Progenitor cell of endocrine pancreas (in vitro differentiated cells): ENCODE measurements at places on chromosomes 12 and 14.

DNA sequence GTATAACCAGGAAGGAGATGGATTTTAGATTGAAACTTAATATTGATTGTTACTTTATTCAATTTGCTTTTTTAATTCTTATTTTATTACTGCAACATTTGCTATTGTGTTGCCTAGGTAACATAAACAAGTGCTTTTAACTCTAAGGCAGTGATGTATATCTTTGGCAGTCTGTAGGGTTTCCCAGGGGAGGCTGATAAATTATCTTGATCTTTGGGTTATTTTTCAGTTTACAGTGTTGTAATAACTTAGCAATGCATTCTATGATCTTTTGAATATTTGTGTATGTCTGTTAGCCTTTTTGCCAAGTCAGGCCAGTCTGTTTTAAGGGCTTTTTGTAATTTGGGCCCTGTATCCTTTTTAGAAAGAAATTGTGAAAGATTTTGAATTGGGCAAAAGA is 7.8 kb upstream of the DTD2 start:
- DNase-seq = no peak

DNA sequence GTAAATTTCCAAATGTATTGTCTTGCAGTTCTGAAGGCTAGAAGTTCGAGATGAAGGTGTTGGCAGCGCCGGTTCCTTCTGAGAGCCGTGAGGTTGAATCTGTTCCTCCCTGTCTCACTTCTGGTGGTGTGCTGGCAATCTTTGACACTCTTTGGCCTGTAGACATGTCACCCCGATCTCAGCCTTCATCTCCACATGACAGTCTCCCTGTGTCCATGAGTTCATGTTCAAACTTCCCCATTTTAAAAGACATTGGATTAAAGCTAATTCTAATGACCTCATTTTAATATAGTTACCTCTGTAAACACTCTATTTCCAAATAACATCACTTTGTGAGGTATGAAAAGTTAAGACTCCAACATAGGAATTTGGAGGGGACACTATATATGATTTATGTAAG is 4.1 kb upstream of the RBM19 start:
- no peak for DNase-seq

- DNase-seq = no peak
Measured at GRCh38 chr12:107684029-107684795, 1.4 kb upstream of the PWP1 start.

DNA sequence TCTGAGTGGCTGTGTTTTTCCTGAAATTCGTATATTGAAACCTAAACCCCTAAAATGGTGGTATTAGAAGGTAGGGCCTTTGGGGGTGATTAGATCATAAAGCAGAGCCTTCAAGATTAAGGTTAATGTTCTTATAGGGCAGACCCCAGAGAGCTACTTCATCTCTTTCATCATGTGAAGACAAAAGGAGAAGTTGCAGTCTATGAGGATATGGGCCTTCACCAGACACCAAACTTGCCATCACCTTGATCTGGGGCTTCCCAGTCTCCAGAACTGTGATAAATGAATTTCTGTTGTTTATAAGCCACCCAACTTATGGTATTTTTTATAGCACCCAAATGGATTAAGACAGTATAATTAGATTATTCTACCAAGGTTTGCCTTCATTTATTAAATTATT is 275.0 kb upstream of the ATP2B1 start:
- no peak for DNase-seq
